ENCODE measurements at places on chromosomes 2 and 18. TPM values are rescaled to one million over a fixed set of nuclear protein-coding genes. Genes with fewer than 3 reads are reported as not detected.

Gene SULT1C4
- total RNA-seq: 12.5 TPM

Gene STAM2
- 37.6 TPM for total RNA-seq

Gene OR6B2
- not detected for total RNA-seq

Gene RGPD3
- 0.85 TPM for total RNA-seq

Gene METTL8
- 27.7 TPM for total RNA-seq

Gene CCDC74A
- total RNA-seq: 10.5 TPM

Gene IGFBP5
- total RNA-seq: 38.9 TPM

Gene MOGAT1
- total RNA-seq: 0.64 TPM

Gene IL1RN
- total RNA-seq: not detected

Gene C1QL2
- 20.0 TPM for total RNA-seq

Gene ITPRIPL1
- total RNA-seq: 1.2 TPM

Measured in dorsolateral prefrontal cortex (tissue), 122 donors.